Fibroblast of pulmonary artery (primary cell): ENCODE measurements at places on chromosomes 13 and 19.
A peak's percentile ranks its signal among the peaks of the same experiment; 100 is the strongest.

GRCh38 chr19:39085392-39085791 is 1.2 kb downstream of the ACP7 start:
- no peak for DNase-seq

GRCh38 chr13:77696879-77697216 is 639 bp upstream of the SLAIN1 start:
- no peak for DNase-seq

- DNase-seq: peak; percentile 100
These were observed at the start of gene MZF1 for GRCh38 chr19:58572818-58573657. Gene MZF1 (minus strand): TSS chr19:58573335. CDS start chr19:58571389, 1,946 bp downstream.

GRCh38 chr13:97879646-97880310 is 73.7 kb upstream of the IPO5 start:
- peak; percentile 77 for DNase-seq

- peak; percentile 7 for DNase-seq
These were observed 26.8 kb upstream of the MTIF3 start for GRCh38 chr13:27476943-27477703.

GRCh38 chr19:55410168-55410567 is 2.6 kb upstream of the UBE2S start:
- DNase-seq: no peak

DNA sequence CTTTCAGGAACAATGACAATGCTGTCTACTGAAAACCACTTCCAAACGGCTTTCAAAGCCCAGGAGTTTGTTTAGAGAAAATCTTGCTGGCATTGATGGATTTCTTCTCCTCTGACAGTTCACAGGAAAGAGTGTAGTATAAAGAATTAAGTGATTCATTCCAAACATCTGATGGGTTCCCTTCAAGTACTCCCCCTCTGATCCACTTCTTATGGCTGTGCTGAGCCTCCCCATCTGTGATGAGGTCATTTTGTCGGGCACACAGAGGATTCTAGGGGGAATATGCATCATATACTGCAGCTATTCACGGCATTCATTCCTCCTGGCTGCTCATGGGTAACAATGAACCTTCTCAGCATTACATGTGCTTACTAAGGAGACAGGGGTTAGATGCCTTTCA is 107.9 kb downstream of the RGCC start:
- DNase-seq: peak; percentile 85
